K562 (cell line): ENCODE measurements at places on chromosomes 6 and 20. TPM values are rescaled to one million over a fixed set of nuclear protein-coding genes. Genes with fewer than 3 reads are reported as not detected.

- H3K36me3 ChIP-seq, result no peaks in the 10 kb centered on the region
- H3K4me3 ChIP-seq, result no peak overlapping the region
- H3K27ac ChIP-seq, result no peak overlapping the region
- DNase-seq, result no peak
Observed at GRCh38 chr20:1567392-1568162, 10.1 kb upstream of the SIRPD start.

- H3K36me3 ChIP-seq, result peaks cover 11% of the 10 kb centered on the region; the same call in 2 of the 3 replicates
- H3K27me3 ChIP-seq, result no peaks in the 10 kb centered on the region
- no peak overlapping the region for H3K27ac ChIP-seq
Observed at GRCh38 chr6:159720708-159721107, 6.6 kb upstream of the WTAP start.

- no peak overlapping the region for H3K27ac ChIP-seq
- H3K27me3 ChIP-seq, result no peaks in the 10 kb centered on the region
- peak; percentile 28 for DNase-seq
- no peak overlapping the region for H3K4me3 ChIP-seq
- H3K36me3 ChIP-seq, result peaks cover 75% of the 10 kb centered on the region; the same call in 2 of the 3 replicates
- no peaks in the 10 kb centered on the region; the same call in 2 of the 3 replicates for H3K4me1 ChIP-seq
Observed at GRCh38 chr20:478949-479429, 16.7 kb upstream of the TBC1D20 start.

GRCh38 chr20:20366551-20366875 is 1.4 kb upstream of the INSM1 start:
- no peaks in the 10 kb centered on the region for H3K27me3 ChIP-seq
- no peak overlapping the region for H3K27ac ChIP-seq
- H3K36me3 ChIP-seq, result no peaks in the 10 kb centered on the region
- H3K4me3 ChIP-seq, result no peak overlapping the region

DNA sequence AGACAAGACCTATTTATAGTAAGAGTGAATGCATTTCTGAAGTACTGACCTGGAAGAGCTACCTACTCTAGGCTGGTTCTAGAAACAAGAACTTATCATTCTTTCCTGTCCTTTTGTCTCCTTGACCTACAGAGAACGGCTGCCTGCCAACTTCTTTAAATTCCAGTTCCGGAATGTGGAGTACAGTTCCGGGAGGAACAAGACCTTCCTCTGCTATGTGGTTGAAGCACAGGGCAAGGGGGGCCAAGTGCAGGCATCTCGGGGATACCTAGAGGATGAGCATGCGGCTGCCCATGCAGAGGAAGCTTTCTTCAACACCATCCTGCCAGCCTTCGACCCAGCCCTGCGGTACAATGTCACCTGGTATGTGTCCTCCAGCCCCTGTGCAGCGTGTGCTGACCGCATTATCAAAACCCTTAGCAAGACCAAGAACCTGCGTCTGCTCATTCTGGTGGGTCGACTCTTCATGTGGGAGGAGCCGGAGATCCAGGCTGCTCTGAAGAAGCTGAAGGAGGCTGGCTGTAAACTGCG is 8.3 kb downstream of the APOBEC2 start:
- H3K4me3 ChIP-seq, result no peak overlapping the region
- H3K4me1 ChIP-seq, result peaks cover 30% of the 10 kb centered on the region
- no peak overlapping the region for H3K27ac ChIP-seq
- DNase-seq, result no peak

- H3K27me3 ChIP-seq, result no peaks in the 10 kb centered on the region
- H3K27ac ChIP-seq, result no peak overlapping the region
- DNase-seq, result no peak
- H3K4me3 ChIP-seq, result no peak overlapping the region
- no peaks in the 10 kb centered on the region for H3K36me3 ChIP-seq
Observed at GRCh38 chr6:53862662-53863462, 68.1 kb downstream of the LRRC1 start.

DNA sequence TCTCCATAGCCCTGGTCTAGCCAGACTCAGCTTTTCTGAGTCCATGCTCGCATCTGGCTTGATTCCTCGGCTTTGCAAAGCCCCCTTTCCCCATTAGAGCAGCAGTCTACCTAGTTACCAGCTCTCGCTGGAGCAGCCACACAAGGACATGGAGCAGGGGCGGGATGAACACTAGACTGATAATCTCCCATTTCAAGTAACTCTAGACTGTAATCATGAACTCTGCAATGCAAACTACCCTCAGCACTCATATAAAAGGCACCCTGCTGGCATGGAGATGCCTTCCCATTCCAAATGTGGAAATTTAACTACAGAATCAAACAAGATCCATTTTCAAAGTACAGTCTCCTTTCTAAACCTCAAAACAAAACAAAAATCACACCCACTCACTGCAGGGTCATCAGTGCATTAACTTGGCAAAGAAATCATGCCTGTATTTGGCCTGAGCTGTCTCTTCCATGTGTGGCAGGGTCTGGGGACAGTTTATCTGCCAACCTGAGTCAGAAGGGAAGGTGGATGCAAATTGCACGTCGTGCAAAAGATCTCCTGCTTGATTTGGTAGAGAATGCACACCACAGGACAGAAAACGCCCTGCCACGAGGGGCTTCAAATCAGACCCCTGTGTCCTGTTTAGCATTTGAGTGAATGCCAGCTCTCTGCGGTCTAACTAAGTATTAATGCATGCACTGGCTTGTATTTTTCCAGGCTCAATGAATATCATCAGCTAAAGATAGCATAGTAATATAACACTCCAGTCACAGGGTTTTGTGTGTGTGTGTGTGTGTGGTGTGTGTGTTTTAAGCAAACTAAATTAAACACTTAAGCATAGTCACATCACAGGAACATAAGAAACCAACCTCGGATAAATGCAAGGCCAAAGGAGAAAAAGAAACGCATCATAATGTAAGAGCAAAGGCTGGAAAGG is 85.3 kb downstream of the MYLK4 start:
- no peaks in the 10 kb centered on the region for H3K4me1 ChIP-seq
- no peaks in the 10 kb centered on the region for H3K36me3 ChIP-seq
- H3K27me3 ChIP-seq, result peaks cover 40% of the 10 kb centered on the region
- DNase-seq, result no peak
- H3K27ac ChIP-seq, result no peak overlapping the region

GRCh38 chr6:20128018-20128417 is 84.3 kb downstream of the MBOAT1 start:
- H3K4me3 ChIP-seq, result no peak overlapping the region
- H3K36me3 ChIP-seq, result 0 out of 3 replicates have a peak, but pooled peaks cover 10% of the 10 kb centered on the region
- no peaks in the 10 kb centered on the region for H3K27me3 ChIP-seq
- peaks cover 7% of the 10 kb centered on the region; the same call in 2 of the 3 replicates for H3K4me1 ChIP-seq
- no peak overlapping the region for H3K27ac ChIP-seq

SLC17A3 gene
- polyA plus RNA-seq, result not detected in 2 replicates

ULBP1 gene
- polyA plus RNA-seq, result 2.7 and 3.3 TPM in 2 replicates
